ENCODE measurements at places on chromosomes 6 and 20. TPM values are rescaled to one million over a fixed set of nuclear protein-coding genes. Genes with fewer than 3 reads are reported as not detected.

DNA sequence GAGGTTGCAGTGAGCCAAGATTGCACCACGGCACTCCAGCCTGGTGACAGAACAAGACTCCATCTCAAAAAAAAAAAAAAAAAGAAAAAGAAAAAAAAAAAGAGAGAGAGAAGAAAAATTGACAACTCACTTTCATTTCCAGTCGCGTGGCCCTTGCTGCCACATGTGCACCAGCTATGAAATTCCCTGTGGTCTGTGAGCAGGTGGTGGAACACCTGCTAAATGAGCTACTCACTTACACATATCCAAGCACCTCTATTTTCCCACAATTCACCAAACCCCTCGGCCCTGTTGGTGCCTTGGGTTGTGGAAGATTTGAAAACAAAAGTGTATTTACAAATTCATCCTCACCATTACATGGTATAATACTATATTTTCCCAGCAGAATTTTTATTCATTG lies 105.2 kb upstream of the ASF1A start:
- peak; percentile 30 for DNase-seq

DNA sequence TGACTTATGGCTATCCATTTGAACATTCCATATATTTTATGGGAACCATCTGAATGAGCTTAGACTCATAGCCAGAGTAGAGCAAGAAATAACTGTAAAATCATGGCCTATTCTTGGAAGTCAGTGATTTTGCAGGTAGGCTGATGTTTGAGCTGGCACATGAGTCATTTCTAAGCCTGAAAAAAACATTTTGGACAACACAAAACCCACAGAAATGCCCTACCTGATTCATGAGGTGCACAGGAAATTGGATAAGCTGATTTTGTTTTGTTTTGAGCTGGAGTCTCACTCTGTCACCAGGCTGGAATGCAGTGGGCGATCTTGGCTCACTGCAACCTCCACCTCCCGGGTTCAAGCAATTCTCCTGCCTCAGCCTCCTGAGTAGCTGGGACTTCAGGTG lies 443.0 kb downstream of the PKHD1 start:
- DNase-seq: no peak

GRCh38 chr6:129267028-129267427 lies 384.1 kb downstream of the LAMA2 start:
- peak; percentile 21 for DNase-seq

DNA sequence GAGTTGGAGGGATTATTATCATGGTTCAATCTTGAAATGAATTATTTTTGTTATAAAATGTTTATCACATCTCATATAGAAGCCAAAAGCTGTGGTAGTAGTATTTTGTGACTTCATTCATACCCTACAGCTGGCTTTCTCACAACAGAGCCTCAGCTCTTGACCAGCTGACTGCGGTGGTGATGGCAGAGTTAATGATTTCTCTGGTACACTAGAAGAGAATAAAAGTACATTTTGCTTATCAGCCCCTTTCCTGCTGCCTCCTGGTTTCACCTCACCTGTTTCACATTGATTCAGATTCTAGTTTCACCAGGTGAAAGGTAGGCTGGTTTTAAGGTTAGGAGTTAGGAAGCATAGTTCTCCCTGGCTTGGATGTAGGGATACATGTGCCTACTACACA lies 55.7 kb downstream of the AFG1L start:
- DNase-seq: no peak

- DNase-seq: peak; percentile 77
These were observed 61.1 kb upstream of the SLC22A16 start for GRCh38 chr6:110537208-110538123.

- DNase-seq: no peak
These were observed 5.8 kb upstream of the CDC5L start for GRCh38 chr6:44381739-44382138.

Gene SCUBE3
- total RNA-seq: 0.03 TPM

DNA sequence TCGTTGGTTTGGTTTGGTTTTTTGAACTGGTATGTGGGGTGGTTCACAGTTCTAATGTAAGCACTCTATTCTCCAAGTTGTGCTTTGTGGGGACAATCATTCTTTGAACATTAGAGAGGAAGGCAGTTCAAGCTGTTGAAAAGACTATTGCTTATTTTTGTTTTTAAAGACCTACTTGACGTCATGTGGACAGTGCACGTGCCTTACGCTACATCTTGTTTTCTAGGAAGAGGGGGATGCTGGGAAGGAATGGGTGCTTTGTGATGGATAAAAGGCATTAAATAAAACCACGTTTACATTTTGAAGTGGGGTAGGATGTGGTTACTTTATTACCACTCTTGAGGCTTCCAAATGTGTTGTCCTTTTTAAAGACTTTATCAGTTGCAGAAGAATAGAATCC lies 168.0 kb downstream of the ZMYND8 start:
- no peak for DNase-seq

GRCh38 chr6:31405996-31406395 lies 2.6 kb downstream of the MICA start:
- DNase-seq: no peak

DNA sequence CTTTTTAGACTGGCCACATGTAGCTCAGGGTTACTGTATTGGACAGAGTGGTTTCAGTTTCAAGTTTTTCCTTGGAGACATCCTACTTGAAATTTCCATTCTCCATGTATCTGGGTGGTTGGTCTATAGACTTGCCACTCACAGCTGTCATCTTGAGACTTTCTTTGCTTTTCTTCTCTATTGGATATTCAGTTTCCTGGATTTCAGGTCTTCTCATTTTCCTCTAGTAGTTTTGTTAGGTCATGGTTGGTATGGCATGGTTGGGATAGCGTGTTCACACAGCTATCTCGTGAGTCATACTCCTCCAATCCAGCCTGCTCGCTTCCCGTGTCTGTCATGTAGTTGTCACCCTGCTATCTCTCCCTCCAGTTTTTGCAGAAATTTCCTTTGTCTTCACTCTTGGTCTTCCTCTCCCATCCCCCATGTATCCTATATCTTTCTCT lies 48.3 kb downstream of the PTPN1 start:
- DNase-seq: peak; percentile 81

- DNase-seq: peak; percentile 26
These were observed 264.5 kb downstream of the CD83 start for GRCh38 chr6:14381829-14382677.

Gene TNFRSF6B
- 5.2 TPM for total RNA-seq

Gene OPRL1
- total RNA-seq: 1.1 TPM

Gene WFDC10B
- not detected for total RNA-seq

DNA sequence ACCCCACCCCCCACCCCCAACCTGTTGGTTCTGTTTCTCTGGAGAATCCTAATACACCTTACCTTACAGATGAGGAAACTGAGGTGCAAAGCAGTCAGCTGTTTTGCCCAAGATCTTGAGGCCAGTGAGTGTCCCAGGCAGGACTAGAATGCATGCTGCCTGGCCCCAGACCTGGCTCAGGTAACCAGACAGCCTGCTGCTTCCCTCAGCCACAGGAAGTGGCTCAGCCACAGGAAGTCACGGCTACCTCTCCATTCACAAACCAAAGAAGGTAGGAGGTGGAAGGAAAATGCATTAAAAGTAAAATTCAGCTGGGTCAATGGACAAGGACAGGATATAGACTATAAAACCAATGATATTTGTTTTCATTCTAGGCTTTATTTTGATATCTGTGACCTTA lies 517.6 kb downstream of the CD83 start:
- DNase-seq: no peak

Gene AKIRIN2
- 23.7 TPM for total RNA-seq

Gene METTL24
- total RNA-seq: not detected

- no peak for DNase-seq
These were observed 17.2 kb upstream of the SH3BGRL2 start for GRCh38 chr6:79613912-79614311.

- DNase-seq: peak; percentile 55
These were observed 50.8 kb upstream of the NRN1 start for GRCh38 chr6:6057442-6058053.

DNA sequence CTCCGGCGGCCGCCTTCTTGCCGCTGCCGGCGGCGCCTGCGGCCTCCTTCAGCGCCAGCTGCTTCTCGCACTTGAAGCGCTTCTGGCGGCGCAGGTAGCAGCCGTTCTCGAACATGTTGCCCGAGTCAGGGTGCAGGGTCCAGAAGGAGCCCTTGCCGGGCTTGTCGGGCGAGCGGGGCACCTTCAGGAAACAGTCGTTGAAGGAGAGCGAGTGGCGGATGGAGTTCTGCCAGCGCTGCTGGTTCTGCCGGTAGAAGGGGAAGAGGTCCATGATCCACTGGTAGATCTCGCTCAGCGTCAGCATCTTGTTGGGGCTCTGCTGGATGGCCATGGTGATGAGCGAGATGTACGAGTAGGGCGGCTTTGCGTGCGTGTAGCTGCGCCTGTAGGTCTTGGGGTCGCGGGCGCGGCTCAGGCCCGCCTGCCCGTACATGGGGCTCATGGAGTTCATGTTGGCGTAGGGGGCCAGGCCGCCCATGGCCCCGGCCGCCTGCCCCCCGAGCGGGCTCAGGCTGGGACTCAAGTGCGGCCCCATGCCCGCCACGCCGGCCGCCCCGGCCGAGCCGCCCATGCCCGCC lies 1.9 kb downstream of the FOXA2 start:
- DNase-seq: no peak

GRCh38 chr20:25476106-25477013 lies 68.9 kb downstream of the GINS1 start:
- DNase-seq: no peak

Gene SLC16A10
- 1.9 TPM for total RNA-seq

DNA sequence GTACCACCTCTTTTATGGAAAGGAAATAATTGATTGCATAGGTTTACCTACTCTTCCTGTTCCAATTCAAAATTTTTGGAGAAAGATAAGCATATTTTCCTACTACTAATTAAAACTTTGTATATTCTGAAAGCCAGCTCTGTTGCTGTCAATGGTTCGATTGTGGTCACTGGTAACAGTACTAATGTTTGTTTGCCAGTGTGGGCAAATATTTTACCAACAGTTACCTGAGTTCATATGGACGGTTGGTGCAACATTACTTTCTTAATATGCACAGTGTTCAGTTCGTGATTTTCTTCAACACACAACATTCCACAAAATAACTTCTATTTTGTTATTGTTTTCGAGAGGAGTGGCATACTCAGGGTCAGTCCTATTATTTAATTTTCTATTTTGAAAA lies 17.1 kb upstream of the CTAGE9 start:
- no peak for DNase-seq

Gene NKAPL
- total RNA-seq: not detected

GRCh38 chr20:51528263-51529027 lies 14.1 kb downstream of the NFATC2 start:
- DNase-seq: no peak

DNA sequence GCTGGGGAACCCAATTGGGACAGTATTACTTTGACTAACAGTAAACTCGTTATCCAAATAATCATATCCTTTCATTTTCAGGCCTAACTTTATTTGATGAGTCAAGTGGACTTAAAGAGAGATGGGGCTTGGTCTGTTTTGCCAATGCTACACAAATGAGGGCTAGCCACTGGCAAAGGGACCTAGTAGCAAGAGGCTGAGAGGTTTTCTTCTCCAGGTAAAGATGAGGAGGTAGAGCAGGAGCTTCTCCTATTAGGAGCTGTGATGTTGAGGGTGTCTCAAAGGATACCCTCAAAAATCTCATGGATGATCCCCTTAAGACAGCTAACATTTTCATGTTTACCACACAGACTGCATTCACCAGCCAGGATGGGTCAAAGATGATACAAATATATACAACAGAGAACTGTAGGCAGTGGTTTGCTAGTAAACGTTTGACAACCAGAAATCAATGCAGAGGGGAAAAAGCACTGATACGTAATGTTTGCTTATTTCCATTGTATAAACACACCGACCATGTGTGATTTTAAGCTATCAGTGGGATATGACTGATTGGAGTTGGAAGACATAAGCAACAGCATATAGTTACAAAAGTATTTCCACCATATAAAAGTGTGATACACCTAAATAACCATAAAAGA lies 153.3 kb downstream of the IBTK start:
- no peak for DNase-seq

GRCh38 chr6:132590362-132590761 lies 821 bp upstream of the TAAR5 start:
- no peak for DNase-seq

Gene RIN2
- total RNA-seq: 31.6 TPM

Gene DSP
- total RNA-seq: 7.8 TPM

Gene CLPSL1
- total RNA-seq: not detected

Gene ID4
- not detected for total RNA-seq

DNA sequence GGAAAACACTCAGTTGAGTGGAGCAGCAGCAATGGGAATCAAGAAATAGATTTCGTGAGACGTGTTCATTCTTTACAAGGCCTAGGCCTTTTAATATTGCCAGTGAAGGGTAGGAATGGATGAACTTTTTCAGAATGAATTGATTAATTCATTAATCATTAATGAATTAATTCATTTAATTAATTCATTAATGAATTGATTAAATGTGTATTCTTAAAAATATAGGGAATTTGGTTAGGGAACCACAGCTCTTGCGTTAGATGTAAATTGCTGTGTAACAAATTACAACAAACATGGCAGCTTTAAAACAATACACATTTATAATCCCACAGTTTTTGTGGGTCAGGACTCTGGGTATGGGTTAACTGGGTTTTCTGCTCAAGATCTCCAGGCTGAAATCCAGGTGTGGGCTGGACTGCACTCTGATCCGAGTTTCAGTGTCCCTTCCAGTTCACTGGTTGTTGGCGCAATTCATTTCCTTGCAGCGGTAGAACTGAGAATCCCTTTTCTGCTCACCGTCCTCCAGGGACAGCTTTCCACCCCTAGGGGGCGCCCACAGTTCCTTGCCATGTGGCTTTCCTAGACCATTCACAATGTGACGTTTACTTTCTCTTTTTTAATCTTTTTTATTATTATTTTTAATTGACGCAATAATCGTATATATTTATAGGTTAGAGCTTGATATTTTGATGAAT lies 32.8 kb upstream of the BCAS1 start:
- DNase-seq: peak; percentile 68

Gene PROKR2
- not detected for total RNA-seq

GRCh38 chr6:138235205-138235604 lies 16.9 kb upstream of the PBOV1 start:
- DNase-seq: no peak

Gene EZR
- 41.2 TPM for total RNA-seq

DNA sequence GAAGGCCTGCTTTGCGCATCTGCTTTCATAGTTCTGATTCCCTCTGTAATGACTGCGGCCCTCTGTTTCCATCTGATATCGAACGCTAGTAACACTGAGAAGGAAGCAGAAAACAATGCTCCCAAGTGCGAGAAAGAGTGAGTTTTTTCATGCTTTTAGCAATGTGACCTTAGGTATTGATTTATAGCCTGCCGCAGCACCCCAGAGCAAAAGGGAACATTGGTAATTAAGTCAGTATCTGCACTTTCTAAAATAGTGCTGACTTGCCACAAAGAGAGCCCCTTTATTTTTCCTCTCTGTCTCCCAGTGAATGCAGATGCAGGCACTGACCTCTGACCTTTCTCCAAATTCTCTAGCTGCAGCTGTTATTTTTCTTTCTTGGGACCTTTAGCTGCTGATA lies 129.8 kb downstream of the HDGFL1 start:
- peak; percentile 57 for DNase-seq

Gene LIN28B
- not detected for total RNA-seq

GRCh38 chr20:63280929-63281545 lies 8.4 kb downstream of the ARFGAP1 start:
- DNase-seq: no peak

Gene PHIP
- 21.0 TPM for total RNA-seq

Gene GNMT
- not detected for total RNA-seq

Gene CTCFL
- not detected for total RNA-seq

Data from myocyte (in vitro differentiated cells).